ENCODE measurements at places on chromosomes 6 and 20. TPM values are rescaled to one million over a fixed set of nuclear protein-coding genes. Genes with fewer than 3 reads are reported as not detected.

The SLC16A10 gene
- total RNA-seq, result 31.2 TPM

DNA sequence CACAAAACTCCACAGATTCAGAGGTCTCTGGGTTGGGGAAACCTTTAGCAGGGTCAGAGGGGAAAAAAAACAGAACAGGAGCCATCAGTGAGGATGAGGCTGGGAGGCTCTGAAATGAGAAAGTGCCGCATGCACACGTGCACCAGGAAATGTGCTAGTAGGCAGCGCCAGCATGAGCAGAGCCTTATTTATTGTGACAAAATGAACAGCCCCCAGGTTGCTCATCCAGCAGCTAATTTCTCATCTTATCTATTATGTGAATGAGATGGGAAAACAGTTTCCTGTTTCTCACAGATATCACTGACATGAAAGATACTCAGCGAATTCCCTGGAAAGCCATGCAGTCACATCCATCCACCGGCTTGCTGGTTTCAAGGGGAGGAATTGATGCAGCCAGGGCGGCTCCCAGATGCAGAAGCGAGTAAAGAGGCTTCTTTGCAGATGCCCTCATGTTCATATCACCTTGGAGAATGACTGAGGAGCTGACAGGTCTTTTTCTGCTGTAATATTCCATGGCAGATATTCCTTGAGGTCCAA, 176.1 kb downstream of the MBOAT1 start:
- H3K36me3 ChIP-seq, result no peaks in the 10 kb centered on the region
- DNase-seq, result no peak
- H3K27me3 ChIP-seq, result no peaks in the 10 kb centered on the region
- H3K4me3 ChIP-seq, result no peak overlapping the region

GRCh38 chr6:16533721-16534136, 227.5 kb downstream of the ATXN1 start:
- DNase-seq, result no peak
- peaks cover 5% of the 10 kb centered on the region for H3K4me1 ChIP-seq
- no peak overlapping the region for H3K27ac ChIP-seq
- H3K36me3 ChIP-seq, result no peaks in the 10 kb centered on the region
- no peaks in the 10 kb centered on the region for H3K27me3 ChIP-seq

- H3K4me3 ChIP-seq, result no peak overlapping the region
- no peak for DNase-seq
- no peak overlapping the region for H3K27ac ChIP-seq
- peaks cover 26% of the 10 kb centered on the region for H3K4me1 ChIP-seq
These were observed 225.9 kb upstream of the CST7 start for GRCh38 chr20:24723186-24723585.

- no peak for DNase-seq
- H3K27me3 ChIP-seq, result no peaks in the 10 kb centered on the region
- H3K27ac ChIP-seq, result no peak overlapping the region
- H3K4me3 ChIP-seq, result no peak overlapping the region
- no peaks in the 10 kb centered on the region for H3K36me3 ChIP-seq
These were observed 100.1 kb downstream of the SLC23A2 start for GRCh38 chr20:4901031-4901818.

Data from SJCRH30 (cell line).